ENCODE measurements at places on chromosomes 2 and 18.

GRCh38 chr2:176126929-176127773, 2.4 kb upstream of the HOXD8 start:
- peak; percentile 74 for DNase-seq

DNA sequence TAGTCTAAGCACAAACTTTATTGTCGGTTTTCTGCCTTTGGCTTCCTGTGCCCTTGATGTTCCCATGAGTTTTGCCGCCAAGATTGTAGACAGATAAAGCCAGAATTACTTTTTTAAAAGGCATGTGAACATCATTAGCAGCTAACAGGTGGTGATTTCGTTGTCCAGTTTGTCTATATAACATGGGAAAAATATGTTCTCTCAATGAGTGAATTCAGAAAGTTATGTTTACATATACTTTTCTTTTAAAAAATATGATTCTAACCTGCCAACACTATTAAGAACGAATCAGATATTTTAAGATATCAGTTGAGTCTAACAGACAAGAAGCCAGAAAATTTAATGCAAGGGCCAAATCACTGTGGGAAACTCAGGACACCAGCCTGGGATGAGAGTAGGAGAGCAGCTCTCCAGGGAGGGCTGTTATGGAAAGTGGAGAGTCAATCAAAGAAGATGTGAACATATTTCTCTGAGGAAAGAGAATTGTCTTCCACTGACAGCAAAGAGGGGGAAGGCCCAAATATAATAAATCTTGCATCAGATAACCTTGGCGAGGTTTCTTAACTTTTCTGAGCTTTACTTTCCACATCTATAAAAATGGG, 311.3 kb downstream of the ARHGAP15 start:
- DNase-seq = no peak

DNA sequence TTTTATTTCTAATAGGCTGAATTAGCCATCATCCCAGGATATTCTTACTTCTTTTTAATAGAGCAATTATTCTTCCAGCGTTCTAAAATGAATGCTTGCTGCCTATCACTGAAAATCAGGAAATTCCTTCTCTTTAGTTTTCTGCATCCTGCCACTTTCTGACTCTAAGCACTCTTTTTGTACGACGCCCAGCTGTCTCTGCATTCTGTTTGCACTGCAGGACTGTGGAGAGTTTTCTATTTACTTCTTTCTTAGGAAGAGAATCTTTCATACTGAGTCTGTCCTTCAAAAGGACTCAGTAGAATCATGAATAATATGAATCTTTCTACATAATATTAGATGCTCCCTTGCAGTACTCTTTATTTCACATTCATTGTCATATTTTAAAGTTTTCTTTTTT, 360.4 kb upstream of the DSEL start:
- no peak for DNase-seq

GRCh38 chr2:8447610-8448221, 234.1 kb upstream of the ID2 start:
- no peak for DNase-seq

- DNase-seq = no peak
These were observed at the start of gene CNRIP1 for GRCh38 chr2:68319398-68320117. Gene CNRIP1, minus strand, starts transcription at chr2:68319949. Its CDS starts 549 bp downstream, at chr2:68319400.

DNA sequence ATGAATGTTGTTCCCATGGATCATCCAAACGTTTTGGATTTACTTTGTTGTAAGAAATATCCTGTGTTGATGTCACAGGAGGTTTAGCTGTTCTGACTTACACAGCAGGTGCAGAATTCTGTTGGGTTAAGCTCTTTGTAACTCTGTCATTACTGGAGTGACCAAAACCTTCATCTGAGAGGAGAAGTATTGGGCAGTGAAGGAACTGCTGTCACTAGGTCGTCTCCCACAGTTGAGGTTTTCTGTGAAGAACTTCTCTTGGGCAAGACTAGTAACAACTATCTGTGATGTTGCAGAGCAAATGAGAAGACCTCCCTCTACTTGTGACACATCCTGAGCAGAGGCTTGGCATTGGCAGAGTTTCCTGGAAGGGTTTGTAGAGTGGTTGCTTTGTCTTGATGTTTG, 2.9 kb downstream of the SPTBN1 start:
- DNase-seq = no peak

DNA sequence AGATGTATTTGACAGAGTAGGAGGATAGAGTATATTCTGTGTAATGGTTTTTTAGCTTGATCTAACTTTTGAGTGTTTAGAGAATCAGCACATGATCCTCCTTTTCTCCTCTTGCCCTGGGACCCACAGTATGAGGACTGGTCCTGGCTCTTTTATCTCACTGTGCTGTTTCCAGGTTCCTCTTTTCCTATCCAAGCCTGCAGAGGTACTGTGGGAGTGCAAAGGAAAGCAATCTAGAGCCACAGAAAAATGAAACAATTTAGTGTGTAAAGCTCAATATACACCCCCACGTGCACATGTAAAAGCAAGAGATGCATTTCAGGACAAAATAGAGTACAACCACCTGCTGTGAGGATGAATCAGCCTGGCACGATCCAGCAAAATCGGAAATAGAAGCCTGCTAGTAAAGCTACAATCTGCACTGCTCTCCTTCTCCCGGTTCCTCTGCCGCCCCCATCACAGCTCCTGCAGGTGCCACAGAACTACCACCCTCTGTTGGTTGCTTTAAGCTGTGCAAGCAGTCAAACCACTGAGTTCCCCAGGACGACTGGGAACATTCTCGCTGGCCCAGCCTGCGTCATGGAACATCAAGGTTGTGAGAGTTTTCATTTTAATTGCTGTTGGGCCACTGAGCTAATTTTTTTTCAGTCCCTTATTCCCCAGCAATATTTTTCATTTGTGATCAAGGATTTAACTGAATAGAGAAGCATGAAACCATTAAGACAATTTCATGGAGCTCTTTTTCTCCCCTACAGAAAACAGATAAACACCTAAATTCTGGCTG, 47.8 kb upstream of the MAPRE3 start:
- peak; percentile 30 for DNase-seq

DNA sequence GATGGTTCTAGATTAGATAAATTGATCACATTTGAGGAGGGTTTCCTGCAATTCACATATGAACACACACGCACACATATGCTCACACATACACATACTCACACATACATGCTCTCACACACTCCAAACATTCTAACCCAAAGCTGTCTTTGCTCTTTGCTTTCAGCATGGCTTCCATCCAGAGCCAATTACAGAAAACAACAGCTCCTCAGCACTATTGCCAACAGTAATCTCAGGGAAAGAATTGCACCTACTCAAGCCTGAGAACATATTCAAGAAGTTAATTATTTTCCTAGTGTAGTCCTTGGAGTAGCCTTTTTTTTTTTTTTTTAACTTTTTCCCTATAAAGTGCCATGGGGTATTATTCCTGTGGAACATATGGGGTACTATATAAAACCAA, 246.9 kb upstream of the PARD3B start:
- DNase-seq = no peak

GRCh38 chr2:170090229-170090628, 87.7 kb upstream of the MYO3B start:
- no peak for DNase-seq

DNA sequence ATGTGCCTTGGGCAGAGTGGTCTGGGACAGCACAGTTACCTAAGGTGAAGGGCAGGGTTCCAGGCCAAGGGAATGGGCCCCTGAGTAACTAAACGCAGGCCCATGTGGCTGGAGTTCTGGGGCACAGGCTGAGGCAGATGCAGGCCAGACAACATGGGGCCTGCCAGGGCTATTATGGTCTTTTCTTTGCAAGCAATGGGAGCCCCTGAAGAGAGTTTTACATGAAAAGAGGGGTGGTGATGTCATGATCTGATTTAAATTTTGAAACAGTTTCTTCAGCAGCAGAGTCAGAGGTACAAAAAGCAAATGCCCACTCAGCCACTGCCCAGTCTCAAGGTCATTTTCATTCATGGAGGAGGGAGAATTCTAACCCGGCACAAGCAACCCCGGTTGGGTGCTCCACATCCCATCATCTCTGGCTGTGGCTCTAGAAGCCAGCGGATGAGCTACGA, 5.6 kb downstream of the CHST10 start:
- DNase-seq = no peak

- no peak for DNase-seq
These were observed 76.3 kb downstream of the COLEC12 start for GRCh38 chr18:424071-424661.
